ENCODE measurements at places on chromosomes 3 and 15.

DNA sequence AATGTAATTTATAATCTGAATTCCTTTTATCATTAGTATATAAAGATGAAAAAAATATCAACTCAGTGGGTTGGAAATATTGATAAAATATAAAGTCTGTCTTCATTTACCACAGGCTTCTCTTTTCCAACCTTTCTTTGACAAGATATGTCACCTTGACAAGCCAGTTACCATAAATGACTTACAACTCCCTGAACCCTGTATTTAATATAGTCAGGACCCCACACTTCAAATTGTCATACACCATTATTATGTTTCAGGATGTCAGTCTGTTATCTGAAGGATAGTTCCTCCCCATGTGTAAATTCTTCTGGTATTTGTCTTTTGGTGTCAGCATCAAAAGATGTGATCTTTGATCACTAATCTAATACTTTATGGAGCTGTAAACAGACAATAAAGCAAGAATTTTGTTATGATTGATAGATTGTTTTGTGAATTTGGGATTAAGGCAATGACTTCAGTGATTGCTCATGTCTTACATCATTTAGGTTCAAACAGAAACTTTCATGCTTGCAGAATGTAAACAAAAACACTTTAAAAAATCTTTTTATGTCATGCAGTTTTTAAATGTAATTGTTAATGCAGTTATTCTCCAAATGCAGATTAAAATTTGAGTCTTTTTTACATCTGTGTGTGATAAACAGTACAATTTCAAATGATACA is 503.5 kb upstream of the BCHE start:
- DNase-seq: no peak

GRCh38 chr3:23497156-23497555 is 294.0 kb downstream of the UBE2E2 start:
- DNase-seq: no peak

DNA sequence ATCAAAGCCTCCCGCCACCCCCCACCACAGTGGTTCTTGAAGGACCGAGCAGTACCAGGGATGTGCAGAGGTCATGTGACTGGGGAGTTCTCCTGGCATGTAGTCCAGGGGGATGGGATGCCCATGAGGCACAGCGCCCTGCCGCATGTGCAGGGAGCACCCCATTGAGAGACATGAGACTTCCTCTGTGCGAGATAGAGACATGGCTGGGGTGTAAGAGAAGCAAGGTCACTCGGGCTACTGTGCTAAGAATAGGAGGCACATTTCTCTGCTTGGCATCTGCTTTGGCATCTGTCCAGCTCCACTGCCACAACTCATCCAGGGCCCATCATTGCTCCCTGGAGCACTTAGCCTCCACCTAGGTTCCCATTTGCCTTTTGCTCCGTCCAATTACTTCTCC is 2.4 kb upstream of the CYP1A1 start:
- DNase-seq: no peak

GRCh38 chr15:80840182-80841130 is 61.3 kb downstream of the CEMIP start:
- no peak for DNase-seq

GRCh38 chr3:119300991-119301391 is 6.8 kb downstream of the ARHGAP31 start:
- DNase-seq: no peak

DNA sequence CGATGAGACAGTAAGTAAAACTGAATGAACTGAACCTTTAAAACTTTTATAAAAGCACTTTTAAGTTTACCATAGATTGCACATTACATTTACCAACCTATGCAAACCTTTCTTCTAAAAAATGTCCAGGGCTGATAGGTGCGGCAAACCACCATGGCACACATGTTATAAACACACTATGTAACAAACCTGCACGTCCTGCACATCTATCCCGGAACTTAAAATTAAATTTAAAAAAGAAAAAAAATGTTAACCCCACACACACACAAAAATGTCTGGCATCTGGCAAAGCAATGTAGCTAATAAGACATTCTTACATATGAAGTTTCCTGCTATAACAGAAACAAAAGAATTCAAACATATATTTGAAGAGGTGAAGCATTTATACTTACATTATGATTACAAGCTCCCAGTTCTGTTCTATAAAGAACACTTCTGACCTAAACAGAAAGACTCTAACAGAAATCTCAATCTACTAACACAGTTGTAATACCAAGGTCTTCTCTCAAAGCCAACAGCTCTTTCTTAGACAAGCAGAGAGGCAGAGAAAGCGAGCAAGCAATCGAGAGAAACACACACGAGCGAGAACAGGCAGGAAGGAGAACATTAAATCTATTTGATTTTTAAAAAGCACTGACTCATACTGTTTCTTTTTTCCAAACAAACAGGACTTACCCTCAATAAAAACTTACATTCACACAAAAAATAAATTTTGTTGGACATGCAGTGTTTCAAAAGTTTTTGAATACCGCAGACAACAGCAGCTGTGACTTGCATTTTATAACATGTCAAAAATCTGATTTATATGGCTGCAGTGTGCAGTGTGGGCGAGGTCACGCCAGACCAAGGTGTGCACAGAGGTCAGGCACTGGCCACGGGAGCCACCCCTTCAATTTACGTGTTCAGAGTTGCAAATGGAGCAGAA is at the start of gene NRG4:
Gene NRG4 (minus strand): TSS at position 798 of the 925 bp plus-strand sequence. CDS start 1,194 bp downstream, outside the sequence.
- DNase-seq: peak; percentile 3

- DNase-seq: no peak
Measured at GRCh38 chr3:38116471-38117162, 20.3 kb downstream of the ACAA1 start.

DNA sequence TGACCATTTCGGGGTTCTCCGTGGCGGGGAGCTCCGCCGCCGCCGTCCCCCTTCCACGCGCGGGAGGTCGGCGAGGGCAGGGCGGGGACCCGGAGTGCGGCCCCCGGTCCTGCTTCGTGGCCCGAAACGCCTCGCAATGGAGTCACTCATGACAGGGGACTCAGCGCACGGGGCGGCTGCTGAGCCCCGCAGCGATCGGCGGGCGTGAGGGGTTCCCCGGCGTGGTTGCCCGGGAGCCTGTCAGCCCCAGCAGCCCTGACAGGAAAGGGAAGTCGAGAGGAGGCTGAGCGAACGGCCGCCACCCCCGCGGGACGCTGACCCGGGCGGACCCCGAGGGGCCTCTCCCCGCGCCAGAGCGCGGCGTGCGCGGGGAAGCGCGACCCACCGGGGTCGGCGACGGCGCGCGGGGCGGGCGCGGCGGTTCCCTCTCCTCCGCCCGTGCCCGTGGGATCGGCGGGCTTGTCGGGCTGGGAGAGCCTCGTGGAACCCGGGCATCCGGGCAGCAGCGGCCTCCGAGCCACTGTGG is 564 bp upstream of the PIGZ start:
- peak; percentile 58 for DNase-seq

DNA sequence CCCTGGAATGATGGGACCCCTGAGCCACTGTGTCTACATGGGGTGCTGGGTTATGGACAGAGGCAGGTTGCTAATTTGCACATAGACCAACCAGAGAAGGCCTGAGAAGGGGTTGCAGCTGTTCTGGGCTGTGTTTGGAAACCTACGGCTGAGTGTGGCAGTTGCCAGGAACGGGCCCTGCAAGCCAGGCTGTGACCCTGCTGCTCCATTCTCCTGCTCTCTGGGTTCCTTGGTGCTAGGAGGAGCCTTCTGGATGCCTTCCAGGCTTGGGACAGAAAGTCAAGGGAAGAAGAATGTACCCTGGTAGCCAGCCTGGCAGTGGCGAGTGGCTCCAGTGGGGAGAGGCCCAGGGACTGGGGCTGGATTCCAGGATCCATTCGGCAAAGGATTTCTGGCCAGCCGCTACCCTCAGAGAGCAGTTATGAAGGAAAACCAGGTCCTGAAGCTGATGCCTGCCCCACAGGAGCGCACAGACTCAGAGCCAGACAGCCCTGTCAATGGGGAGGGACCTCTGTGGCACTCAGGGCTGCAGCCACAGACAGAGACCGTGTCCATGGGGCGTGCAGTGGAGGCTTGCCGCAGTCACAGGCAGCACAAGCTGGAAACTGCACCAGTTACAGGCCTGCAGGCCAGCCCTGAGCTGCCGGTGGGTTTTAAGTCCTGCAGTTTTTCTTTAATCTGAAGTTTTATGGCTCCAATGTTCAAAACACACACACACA is 55.1 kb upstream of the ACAD9 start:
- DNase-seq: no peak

DNA sequence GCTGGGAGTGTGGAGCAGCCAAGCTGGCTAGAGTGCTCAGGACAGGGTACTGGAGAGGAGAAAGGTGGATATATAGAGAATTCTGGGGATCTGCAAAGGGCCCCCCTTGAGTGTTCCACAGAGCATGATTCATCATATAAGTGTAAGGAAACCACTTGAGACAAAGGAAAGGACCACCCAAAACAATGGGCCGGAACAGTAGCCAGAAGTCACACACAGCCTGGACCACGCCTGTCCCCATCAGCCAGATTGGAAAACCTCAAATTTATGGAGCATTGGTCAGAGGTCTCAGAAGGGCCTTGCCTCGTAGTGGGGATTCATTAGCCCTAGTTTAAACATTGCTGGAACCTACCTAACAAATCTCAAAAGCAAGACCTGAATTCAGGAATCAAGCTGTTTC is 4.9 kb upstream of the KNSTRN start:
- no peak for DNase-seq

DNA sequence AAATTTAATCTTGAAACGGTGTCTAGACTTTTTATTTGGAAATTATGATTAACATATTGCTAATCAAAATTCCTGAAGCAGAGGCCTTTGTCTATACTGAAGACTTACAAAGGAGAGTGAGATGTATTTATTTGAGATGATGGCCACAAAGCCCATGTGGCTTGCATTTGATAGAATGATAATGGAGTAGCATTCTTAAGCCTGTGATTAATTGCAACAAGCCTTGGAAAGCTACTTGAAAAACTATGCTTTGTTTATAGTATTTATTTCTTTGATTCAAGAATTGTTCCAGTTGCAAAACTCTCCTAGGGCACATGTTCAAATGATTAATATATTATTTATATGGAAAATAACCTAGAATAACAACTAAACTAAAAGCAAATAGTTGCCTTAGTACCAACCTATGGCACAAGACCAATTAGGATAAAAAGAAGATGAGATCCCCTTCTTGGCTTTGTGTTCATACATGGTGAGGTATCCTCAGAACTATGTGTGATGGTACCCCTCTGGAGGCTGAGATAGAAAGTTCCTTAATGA is 244.1 kb upstream of the TBL1XR1 start:
- DNase-seq: no peak

- no peak for DNase-seq
Measured at GRCh38 chr15:99095626-99096025, 9.3 kb upstream of the SYNM start.

DNA sequence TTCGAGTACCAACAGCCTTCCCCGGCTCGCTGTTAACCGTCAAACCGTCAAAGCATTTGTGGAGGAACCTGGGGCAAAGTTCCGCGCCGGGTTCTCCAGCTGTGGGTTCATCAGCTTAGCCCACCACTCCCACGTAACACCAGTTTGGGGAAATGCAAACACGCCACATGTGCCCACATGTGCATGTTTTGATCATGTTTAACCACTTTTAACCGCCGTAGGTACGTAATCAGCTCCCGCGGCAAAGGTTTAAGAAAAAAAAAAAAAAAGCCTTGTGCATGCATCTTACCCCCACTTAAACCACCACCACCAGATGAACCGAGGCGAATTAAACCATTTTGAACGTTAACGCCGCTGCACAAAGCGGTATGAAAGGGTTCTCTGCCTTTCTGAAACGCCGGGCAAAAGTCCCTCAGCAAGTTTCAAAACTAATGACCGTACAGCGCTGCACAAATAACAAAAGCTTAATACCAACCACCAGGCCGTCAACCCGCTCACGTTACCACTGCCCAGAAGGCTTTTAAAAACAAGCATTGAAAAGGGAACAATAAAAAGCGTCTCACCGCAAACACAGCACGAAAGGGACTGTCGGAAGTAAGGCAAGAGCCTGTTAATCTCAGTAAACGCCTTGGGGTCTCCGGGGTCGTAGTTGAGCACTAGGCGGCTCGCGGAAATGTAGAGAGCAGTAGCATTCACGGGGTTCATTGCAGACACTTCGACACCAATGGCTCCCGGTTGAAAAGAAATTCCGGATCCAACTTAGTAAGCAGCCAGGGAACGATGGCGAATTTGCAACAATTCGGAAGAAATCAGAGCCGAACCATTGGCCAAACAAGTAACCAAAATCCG is 1.5 kb downstream of the MSL2 start:
- no peak for DNase-seq

DNA sequence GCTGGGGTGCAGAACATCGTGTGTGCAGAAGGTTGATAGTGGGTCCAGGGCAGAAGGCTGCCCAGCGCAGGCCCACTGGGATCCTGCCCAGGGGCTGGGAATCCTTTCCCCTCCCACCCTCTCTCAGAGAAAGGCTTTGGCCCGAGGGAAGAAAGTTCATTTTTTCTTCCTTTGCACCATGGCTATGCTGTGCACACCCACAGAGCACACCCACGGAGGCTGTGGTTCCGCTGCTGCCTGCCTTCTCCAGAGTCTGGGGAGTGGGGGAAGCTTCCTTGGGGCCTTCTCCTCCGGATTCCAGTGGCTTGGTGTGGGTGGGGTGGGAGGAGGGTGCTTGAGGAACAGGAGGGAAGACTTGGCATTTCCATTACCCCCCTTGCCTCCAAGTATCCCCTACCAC is 7.0 kb upstream of the PRKCD start:
- no peak for DNase-seq

- no peak for DNase-seq
Measured at GRCh38 chr15:65836665-65837064, 32.6 kb upstream of the RAB11A start.

GRCh38 chr3:112407888-112408702 is 75.1 kb downstream of the CD200 start:
- no peak for DNase-seq

DNA sequence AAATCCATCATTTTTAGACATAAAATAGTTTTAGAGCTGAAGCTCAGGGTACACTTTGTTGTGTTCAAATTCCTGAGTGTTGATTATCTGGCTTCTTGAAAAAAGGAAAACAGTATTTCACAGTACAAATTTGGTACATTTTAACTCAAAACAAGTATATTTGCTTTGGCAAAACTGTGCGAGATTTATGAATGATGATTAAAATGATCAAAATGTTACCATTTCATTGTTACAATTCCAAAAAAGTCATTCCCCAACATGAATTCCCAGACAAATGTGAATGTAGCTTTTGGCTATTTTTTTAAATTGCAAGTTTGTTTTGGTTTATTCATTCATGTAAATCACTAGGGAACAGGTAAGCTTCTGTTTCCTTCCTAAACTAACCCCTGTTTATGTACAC is 347.4 kb upstream of the DCBLD2 start:
- DNase-seq: no peak

GRCh38 chr3:43246976-43247375 is 39.4 kb upstream of the SNRK start:
- DNase-seq: no peak
